ENCODE measurements at places on chromosomes 11 and 22.

- no peak for DNase-seq
These were observed 116.6 kb upstream of the OR4B1 start for GRCh38 chr11:48099916-48100446.

GRCh38 chr22:27443306-27443705, 358.2 kb downstream of the MN1 start:
- no peak for DNase-seq

DNA sequence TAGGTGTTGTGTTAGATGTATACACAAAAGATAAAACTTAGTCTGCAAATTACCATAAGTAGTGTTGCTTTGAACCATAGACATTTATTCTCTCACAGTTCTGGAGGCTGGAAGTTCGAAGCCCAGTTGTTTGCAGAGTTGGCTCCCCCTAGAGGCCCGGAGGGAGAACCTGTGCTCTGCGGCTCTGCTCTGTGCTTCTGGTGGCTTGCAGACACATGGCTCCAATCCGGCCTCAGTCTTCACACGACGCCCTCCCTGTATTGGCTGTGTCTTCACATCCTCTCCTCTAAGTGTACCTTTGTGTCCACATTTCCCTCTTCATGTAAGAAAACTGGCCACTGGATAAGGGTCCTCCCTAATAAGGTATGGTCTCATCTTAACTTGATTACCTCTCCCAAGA, 128.4 kb downstream of the OPCML start:
- DNase-seq, result no peak

DNA sequence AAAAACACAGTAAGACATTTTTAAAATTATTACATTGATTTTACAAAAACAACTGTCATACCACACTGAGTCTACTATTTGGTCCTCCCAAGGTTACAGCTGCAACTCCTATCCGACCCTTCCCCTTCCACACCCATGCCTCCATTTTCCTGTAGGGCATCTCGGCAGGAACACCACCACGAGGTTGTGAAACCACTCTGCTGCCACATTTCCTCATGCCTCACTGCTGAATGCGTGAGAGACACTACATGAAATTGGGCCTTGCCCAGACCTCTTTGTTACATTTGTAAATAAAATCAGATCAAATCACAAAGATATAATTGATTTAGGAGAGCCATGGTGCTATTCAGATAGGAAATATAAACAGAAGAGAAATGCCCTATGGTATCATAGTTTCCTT, 2.0 kb downstream of the ARHGAP32 start:
- peak; percentile 13 for DNase-seq

- no peak for DNase-seq
These were observed 1380.6 kb upstream of the RAG2 start for GRCh38 chr11:37978647-37979046.

DNA sequence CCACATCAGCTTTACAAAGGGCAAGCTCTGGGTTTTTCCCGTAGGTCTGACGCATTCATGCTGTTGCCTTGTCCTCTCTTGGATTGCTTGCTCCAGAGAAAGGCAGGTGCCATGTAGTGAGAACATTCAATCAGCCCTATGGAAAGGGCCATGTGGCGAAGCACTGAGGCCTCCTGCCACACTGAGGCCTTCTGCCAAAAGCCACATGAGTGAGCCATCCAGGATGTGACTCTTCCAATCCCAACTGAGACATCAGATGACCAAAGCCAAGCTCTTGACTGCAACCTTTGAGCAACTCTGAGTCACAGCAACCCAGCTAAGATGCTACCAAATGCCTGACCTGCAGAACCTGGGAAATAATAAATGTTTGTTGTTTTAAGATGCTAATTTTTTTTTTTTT, 9.0 kb upstream of the PANX3 start:
- DNase-seq, result no peak

- DNase-seq, result peak; percentile 53
These were observed 2.8 kb upstream of the CABP7 start for GRCh38 chr22:29716814-29717545.

GRCh38 chr11:10728789-10729472, 22.1 kb upstream of the CTR9 start:
- no peak for DNase-seq

DNA sequence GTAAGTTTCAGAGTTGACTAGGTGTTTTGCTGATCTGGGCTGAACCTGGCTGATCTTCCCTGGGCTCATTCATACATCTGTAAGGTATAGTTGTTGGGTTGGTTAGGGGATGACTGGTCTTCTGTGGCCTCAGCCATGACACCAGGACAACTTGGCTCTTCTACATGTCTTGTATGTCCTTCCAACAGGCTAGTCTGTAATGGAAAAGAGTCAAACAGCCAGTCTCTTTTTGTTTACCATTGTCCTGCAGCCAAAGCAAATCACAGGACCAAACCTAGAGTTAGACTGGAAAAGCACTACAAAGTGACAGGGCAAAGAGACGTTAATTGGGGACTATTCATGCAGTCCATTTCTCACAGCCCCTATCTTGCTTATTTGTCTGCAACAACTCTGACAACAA, 17.8 kb downstream of the SERPING1 start:
- DNase-seq, result no peak

DNA sequence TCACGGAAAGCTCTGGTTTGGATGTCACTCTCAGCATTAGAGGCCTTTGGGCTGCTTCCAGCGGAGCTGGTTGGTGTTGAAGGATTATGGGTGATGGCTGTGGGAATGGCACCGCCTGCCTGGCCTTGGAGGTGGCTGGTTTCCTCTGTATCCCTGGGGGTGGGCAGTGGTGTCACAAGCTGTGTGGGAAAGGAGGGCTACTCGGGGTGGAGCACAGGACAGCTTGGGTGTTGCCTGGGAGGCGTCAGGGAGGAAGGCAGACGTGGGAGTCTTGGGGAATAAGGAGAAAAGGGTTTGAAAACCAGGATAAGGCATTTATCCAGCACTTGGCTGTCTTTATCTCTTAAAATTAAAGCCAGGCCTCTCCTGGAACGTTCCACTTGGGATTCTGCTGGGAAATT, 71.8 kb downstream of the ADAMTS15 start:
- no peak for DNase-seq

DNA sequence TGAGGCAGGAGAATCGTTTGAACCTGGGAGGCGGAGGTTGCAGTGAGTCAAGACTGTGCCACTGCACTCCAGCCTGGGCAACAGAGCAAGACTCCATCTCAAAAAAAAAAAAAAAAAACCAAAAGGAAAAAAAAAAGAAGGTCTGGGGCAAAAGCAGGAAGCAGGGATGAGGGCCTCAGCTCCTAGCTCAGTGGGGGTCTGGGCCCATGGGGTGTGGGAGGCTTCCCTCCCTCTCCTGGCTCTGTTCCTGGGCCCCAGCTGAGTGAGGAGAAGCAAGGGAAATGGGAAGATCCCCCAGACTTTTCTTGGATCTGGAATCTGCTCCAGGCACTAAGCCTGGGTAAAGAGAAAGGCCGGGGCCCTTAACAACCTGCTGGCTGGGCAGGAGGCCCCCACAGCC, 8.9 kb downstream of the CHRM1 start:
- no peak for DNase-seq

GRCh38 chr11:12182302-12182675, 71.9 kb downstream of the MICAL2 start:
- no peak for DNase-seq

- peak; percentile 44 for DNase-seq
These were observed 739 bp downstream of the ZMAT5 start for GRCh38 chr22:29765905-29766631.

DNA sequence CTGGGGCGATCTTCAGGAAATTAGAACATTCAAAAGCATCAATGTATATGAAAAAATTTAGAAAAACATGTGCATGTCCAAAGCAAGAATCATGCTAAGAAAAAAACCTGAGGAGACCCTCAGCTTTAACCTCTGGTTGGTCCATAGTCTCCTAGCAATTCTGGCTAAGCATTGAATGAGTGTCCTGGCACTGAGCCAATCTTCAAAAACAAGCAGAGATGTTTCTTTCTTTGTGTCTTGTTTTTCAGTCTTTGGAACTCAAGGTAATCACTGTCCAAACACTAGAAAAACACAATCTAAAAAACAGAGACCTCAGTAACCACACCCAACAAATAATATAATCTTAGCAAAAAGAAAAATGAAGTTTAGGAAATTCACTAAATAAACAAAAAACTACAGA, 205.4 kb upstream of the CARD18 start:
- no peak for DNase-seq

DNA sequence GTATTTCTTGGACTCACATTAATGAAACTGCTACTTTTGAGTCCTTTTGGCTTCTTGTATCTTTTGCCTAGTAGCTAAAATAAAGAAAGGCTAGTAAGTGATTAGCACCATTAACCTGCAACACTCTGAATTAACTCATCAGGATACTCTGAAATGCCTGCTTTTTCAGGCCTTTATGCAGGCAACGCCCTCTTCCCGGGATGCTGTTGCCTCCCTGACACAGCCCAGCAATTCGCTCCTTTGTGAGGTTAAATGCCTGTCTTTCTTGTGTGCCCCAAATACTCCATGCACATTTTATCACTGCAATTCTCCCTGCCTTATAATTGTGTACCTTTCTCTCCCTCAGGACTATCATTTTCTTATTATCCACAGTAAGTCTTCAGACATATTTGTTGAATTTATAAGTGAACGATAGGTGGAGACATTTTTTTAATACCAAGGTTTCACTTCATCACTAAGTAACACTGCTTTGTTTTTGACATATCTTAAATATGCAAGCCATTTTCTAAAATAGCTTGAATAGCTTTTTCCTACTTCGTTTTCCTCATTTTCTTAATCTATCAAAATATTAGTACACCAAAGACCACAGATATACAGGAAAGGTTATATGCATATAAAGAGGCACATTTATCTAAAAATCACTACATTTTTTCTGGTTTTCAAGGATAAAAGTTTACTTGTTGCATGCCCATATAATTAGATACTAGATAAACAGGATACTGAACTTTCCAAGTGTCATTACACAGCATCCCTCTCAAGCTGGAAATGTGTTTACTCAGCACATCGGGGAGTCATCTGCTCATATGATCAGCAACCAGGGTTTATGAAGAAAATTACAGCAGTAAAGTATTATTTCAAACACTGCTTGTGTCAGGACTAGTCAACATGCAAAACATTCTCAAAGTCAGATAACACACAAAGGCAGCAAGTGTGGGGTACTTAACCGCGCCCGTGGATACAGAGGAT, 48.5 kb upstream of the DDI1 start:
- no peak for DNase-seq

GRCh38 chr11:121163658-121164308, 62.7 kb downstream of the TECTA start:
- no peak for DNase-seq

DNA sequence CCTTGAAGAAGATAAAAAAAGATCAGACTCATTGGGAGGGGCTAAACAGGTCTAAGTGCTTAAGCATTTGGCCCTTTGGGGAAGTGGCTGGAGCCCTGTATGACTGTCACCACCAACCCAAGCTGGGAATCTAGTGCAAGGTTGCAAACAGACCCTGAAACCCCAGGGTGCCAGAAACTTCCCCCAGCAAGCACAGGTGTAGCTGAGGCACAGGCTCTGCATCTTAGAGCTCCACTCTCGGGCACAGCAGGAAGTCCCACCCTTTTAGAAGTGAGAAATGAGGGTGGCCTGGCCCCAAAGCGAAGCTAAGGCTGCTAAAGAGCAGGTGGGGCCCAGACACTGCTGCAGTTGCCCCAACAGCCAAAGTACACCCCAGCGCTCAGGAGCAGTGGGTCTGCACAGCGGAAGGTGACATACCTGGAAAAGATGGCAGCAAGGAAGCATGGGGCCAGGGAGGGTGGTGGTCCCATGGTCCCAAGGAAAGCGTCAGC, 5.8 kb upstream of the KDM2A start:
- DNase-seq, result peak; percentile 50

DNA sequence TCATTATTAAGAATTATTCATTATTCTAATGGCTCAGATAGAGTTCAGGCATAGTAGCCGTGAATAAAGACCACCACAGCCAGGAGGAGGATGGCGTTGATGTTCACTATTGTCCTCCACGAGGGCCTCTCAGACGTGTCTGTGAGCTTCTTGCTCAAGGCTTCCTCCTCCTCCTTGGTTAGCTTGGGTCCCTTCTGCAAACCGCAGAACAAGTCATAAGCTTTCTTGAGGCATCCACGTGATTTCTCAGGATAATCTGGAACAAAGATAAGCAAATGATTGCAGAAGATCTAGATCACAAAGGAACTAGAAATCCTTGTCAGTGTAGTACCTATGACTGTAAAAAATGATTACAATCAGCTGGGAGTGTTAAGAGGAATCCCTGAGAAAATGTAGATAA, 13.6 kb upstream of the RFPL2 start:
- DNase-seq, result no peak

DNA sequence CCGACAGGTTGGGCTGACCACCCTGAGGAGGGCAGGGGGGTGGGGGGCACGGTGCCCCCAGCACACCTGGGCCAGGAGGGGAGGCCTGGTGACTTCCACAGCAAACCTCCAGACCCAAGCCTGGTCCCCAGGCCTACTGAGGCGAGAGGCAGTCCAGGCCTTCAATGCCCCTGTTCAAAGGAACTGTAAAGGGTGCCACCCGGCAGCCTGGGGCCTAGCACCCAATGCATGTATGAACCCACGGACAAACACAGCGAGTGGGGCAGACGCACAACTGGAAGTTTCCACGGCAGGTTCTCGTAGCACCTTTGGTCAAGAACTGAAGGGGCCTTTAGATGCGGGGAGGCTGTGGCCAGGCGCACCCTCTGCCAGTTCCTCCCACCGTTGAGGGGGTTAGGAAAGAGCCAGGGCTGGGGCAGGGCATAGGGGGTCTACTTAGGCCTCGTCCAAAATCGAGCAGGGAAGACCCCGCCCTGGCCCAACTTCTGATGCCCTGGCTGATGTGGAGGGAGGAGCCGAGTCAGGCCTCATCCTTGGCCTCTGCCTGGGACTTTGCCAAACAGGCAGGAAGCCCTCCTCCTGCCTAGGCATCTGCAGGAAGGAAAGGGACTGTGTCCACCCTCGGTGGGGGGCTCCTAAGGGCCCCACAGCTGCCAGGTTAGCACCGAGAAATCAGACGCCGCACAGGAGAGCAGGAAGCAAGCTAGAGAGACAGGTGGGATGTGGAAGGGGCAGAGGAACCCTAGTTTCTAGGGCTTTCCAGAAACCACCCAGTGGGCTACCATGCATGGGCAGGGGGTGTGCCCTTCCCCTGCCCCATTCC, 6.6 kb downstream of the CBX6 start:
- DNase-seq, result no peak

GRCh38 chr11:67675058-67675747, 780 bp upstream of the ALDH3B2 start:
- DNase-seq, result peak; percentile 31

- no peak for DNase-seq
These were observed 32.1 kb downstream of the SNU13 start for GRCh38 chr22:41656556-41656955.

DNA sequence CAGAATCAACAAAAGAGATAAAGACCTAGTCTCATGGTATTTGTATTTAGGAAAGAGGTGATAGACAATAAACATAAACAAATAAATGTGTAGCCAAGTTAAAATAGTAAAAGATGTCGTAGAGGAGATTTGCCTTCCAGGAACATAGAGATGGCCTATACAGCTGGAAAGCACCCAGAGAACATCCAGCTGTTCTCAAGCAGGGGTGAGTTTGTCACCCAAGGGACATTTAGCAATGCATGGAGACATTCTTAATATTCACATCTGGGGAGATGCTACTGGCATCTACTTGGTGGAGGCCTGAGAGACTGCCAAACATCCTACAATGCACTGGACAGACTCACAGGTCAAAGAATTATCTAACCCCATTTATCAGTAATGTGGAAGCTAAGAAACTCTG, 88.3 kb downstream of the C11orf87 start:
- no peak for DNase-seq

Measured in transverse colon (tissue), 4 donors.